ENCODE measurements at places on chromosomes 3 and 15. TPM values are rescaled to one million over a fixed set of nuclear protein-coding genes. Genes with fewer than 3 reads are reported as not detected.

DNA sequence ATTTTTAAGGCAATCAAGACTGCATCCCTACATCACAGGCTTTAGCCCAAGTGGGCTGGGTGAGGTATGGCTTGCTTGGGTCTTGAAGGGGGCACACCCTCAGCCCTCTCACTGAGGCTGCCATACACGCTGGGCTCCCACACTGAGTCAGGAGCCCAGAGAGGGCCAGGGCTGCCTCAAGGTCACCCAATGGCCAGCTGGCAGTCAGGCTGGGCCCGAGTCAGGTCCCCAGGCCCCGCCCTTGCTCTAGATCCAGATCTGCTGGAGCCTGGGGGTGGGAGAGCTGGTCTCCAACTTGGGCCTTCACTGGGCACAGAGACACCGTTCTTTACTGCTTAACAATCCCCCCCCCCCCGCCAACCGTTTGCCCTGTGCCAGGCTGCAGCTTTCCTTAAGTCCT is 88.1 kb downstream of the IQSEC1 start:
- no peak for DNase-seq

Gene HACD3
- total RNA-seq, result 13.5 TPM

Gene TM4SF1
- total RNA-seq, result not detected

DNA sequence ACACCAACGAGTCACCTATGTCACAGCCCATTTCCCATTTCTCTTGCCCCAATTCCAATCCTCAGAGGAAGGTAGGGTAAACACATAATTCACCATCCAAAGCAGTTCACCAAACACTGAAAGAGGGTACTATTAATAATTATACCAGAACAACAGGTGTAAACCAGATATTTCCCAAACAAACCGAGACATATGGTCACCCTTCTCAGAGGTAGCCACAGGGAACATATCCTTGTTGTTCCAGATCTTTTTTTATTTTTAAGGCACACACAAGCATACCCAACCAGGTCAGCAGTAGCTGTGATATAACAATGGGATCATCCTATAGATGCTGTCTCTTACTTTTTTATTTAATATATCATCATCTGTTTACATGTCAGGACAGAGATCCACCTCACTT is 24.7 kb downstream of the MAGI1 start:
- DNase-seq, result no peak

DNA sequence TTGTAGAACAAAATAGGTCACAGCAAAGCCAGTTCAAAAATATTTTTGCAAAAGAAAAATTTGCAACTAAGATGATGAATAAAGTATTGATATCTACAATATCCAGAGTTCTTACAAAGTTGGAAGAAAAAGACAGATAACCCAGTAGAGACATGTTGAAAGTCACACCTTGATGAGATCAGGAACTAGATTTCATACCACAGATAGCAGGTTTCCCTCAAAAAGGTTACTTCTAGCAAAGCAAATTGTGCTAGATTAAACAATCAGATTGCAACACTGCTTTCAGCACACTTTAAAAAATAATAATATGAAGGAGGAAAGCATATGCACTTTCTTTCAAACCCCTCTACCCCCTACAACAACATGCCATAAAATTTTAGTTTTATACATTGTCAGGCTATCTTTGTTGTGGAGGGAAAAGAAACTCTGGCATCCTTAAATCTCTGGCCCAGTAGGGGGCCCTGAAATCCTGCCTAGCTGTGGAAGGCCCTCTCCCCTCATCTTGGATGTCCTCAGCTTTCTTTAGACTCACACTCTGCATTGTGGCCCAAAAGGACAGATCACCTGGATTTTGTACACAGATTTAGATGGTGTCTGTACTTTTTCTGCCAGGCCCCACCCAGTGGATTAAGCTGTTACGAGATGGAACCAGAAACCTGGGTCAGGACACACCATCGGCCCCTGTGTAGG is 50.9 kb downstream of the CCR3 start:
- peak; percentile 34 for DNase-seq

- peak; percentile 55 for DNase-seq
Observed at GRCh38 chr3:101784855-101785613, 6.0 kb downstream of the NXPE3 start.

GRCh38 chr3:123026565-123027291 is 835 bp downstream of the SEMA5B start:
- DNase-seq, result no peak

DNA sequence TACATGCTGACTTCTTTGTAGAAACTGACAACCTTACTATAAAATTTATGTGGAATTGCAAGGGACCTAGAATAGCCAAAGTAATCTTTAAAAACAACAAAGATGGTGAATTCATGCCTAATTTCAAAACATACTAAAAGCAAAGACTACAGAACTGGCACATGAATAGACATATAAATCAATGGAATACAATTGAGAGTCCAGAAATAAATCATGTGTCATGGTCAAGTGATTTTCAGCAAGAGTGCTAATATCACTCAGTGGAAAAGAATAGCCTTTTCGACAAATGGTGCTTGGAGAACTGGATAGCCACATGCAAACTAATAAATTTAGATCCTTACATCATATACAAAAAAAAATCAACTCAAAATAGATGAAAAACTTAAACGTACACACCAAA is 8.7 kb downstream of the IMPG2 start:
- no peak for DNase-seq

DNA sequence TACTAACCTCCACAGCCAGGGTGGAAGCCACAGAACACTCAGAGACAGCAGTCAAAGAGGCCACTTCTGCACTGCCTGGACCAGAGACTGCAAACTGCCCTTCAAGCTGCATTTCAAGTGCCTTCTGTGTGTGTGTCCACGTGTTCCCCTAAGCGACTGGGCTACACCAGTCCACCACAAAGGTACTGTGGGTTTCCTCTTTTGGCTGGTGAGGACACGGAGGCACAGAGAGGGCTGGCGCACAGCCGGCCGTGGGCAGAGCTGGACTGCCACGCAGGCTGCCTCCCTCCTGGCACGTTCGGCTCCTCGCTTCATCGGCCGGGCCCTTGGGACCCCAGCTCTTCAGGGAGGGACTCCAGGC is 60.9 kb downstream of the MGLL start:
- DNase-seq, result no peak

Gene MEX3B
- total RNA-seq, result 1.4 TPM

- DNase-seq, result no peak
Observed at GRCh38 chr3:46725621-46726314, 8.1 kb upstream of the PRSS50 start.

Gene CLEC3B
- 1.5 TPM for total RNA-seq

- no peak for DNase-seq
Observed at GRCh38 chr15:64562003-64562640, 101.7 kb downstream of the ZNF609 start.

Gene AADACL2
- not detected for total RNA-seq

GRCh38 chr3:18372786-18373405 is 52.2 kb downstream of the SATB1 start:
- DNase-seq, result peak; percentile 19

Gene TLR9
- 0.20 TPM for total RNA-seq

Gene LOXL1
- 1.3 TPM for total RNA-seq

GRCh38 chr3:55484801-55485791 is 2.0 kb downstream of the WNT5A start:
- DNase-seq, result no peak

GRCh38 chr3:151896246-151897012 is 23.0 kb downstream of the SUCNR1 start:
- no peak for DNase-seq

Gene A4GNT
- total RNA-seq, result not detected

- no peak for DNase-seq
Observed at GRCh38 chr3:20326541-20326940, 140.5 kb upstream of the SGO1 start.

GRCh38 chr3:56409790-56410189 is 58.5 kb downstream of the ERC2 start:
- DNase-seq, result no peak

Gene GOLGA8G
- total RNA-seq, result 0.11 TPM

DNA sequence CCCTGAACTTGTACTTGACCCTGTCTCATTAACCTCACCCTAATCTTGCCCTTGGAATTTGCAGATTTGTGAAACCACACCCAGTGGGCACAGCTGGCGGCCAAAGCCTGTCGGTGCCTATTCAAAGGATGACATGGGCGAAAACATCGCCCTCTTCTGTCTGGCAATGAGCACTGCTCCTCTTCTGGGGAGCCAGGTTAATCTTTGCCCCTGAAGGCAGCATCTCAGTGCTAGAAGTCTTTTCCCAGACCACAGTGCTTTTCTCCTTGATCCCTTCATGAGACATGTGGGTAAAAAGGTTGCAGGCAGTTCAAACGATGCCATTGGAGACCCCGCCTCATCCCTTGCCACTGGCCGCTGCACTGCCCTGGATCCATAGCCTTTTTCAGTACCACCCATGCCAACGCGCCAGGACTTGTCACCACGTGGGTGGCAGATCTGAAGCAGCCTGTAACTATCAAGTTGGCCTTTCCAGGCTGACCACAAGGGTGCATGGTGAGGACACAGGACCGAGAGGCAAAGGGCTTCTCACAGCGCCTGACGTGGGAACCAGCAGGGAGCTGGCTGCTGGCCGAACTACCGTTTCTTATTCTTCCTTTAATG is 6.5 kb upstream of the DNASE1L3 start:
- DNase-seq, result peak; percentile 81
